Breast epithelium (tissue), 4 donors: ENCODE measurements at places on chromosomes 12 and 14. TPM values are rescaled to one million over a fixed set of nuclear protein-coding genes. Genes with fewer than 3 reads are reported as not detected.

MUCL1 gene
- total RNA-seq = 95.6 TPM

IAPP gene
- total RNA-seq = not detected

ARHGAP9 gene
- total RNA-seq = 16.6 TPM

SLC38A4 gene
- total RNA-seq = not detected

KLRD1 gene
- total RNA-seq = 2.5 TPM

ZFYVE21 gene
- 57.4 TPM for total RNA-seq

PTPRR gene
- 0.98 TPM for total RNA-seq

FANCM gene
- 8.2 TPM for total RNA-seq
